ENCODE measurements at places on chromosomes 2 and 18. TPM values are rescaled to one million over a fixed set of nuclear protein-coding genes. Genes with fewer than 3 reads are reported as not detected.

Gene NLRC4
- total RNA-seq, result 0.31 TPM

Gene AQP12B
- not detected for total RNA-seq

Gene FAM228A
- 0.54 TPM for total RNA-seq

Gene DOCK10
- 4.5 TPM for total RNA-seq

Gene SPDYA
- 2.7 TPM for total RNA-seq

Gene REG1B
- total RNA-seq, result not detected

Gene ZNF521
- 29.3 TPM for total RNA-seq

Gene TGFA
- 1.6 TPM for total RNA-seq

Gene PPP1R1C
- not detected for total RNA-seq

Gene NEU4
- not detected for total RNA-seq
